ENCODE measurements at places on chromosomes 3 and 15.

DNA sequence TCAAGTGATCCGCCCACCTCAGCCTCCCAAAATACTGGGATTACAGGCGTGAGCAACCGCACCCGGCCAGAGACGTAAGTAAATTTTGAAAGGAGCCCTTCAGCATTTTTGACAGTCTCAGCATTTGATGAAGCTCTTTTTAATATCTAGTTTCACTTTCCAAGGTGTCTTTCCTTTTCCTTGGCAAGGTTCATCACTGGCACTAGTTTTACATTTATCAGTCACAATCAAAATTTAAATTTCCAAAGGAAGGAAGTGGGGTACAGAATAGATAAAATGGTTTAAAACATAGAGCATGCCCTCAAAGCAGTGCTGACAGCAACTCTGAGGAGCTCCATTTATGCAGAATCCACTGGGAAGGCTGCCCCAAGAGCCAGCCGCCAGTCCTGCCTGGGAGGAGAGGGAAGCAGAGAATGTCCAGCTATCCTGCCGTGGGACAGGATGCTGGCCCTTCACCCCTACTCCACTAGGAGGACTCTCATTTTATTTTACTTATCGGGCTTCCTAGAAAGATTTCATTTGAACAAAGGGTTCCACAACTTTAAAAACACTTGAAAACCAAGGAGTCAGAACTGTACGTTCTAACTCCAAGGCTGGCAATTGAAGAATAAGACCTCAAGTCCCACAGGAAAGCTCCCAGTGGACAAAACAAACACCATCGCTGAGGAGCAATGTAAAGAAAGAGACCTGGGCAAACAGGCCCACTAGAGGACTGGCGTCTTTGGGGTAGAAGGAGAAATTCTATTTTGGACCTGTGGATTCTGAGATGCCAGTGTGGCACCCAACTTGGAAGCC lies 9.9 kb downstream of the SFMBT1 start:
- DNase-seq, result no peak

DNA sequence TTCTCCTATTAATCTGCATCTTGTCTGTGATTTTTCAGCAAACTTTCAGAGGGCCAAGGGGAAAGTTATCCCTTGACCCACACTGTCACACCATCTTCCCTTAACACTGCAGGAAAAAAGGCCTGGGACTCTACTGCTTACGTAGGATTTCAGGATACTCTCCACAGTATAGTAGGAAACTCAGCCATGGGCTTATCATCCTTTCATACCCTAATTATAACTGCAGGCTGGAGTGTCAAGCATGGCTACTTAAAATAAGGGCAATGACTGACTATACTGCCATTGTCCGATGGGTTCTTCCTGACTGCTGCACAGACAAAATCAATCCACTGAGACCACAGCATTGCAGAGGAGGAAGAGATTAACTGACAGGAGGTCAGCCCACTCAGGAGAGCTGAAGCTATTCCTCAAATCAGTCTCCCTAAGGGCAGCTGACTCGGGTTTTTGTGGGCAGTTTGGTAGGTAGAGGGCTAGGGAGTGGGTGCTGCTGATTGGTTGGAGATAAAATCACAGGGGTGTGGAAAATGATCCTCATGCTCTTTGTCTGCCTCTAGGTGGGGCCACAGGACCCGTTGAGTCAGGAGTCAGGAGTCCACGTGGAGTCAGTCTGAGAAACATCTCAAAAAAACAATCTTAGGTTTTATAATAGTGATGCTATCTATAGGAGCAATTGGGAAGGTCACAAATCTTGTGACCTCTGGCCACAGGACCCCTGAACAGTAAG lies 118.2 kb upstream of the STRIT1 start:
- no peak for DNase-seq

- DNase-seq, result no peak
Measured at GRCh38 chr3:194346035-194346434, 5.1 kb downstream of the CPN2 start.

DNA sequence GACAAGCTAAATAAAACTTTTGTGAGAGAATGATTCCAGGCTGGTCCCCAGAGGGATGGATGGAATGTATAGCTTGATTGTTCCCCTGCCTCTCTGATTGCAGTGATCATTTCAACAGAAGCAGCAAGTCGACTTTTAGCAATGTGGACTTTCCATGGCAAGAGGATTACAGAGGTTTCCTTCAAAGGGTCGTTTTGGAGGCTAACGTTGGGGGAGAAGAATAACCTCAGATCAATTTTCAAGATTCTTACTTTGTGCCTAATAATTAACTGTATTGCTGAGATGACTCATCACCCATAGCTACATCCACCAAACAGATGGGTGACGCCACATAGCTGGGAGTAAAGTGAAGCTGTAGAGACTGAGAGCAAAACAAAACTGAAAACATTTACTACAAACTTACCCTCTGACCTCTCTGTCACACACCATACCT lies 79.9 kb downstream of the GTPBP8 start:
- no peak for DNase-seq

- no peak for DNase-seq
Measured at GRCh38 chr3:148381051-148381450, 316.7 kb upstream of the AGTR1 start.

DNA sequence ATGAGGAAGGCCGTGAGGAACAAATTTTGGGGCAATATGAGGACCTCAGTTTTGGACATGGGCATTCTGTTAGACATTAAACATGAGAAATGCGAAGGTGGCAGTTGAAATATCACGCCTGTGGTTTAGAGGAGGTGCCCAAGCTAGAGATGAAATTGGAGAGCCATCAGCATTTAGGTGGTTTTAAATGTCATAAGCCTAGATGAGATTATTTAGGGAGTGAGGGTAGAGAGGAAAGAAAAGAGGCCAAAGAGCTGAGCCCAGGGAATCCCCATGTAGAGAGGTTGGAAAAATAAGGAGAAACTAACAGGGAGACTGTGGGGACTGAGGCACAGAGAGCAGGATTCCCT lies 14.9 kb downstream of the RTP1 start:
- DNase-seq, result no peak

Measured in stimulated activated CD4-positive, alpha-beta T cell treated with anti-CD3 and anti-CD28 coated beads, Interleukin-4, amount 100 ng/mL, for 24 hours (primary cell).